ENCODE measurements at places on chromosomes 1 and 21. TPM values are rescaled to one million over a fixed set of nuclear protein-coding genes. Genes with fewer than 3 reads are reported as not detected.

The MXRA8 gene
- 0.09 TPM for total RNA-seq

The IARS2 gene
- total RNA-seq, result 110 TPM

The RFX5 gene
- 46.7 TPM for total RNA-seq

The TCHHL1 gene
- total RNA-seq, result not detected

The GPA33 gene
- total RNA-seq, result not detected

The NCAM2 gene
- total RNA-seq, result under 0.01 TPM

The SPRR2A gene
- not detected for total RNA-seq

The FAM110D gene
- total RNA-seq, result 5.5 TPM

The PLEKHA6 gene
- total RNA-seq, result 0.43 TPM

The PRAMEF8 gene
- not detected for total RNA-seq

The ABCB10 gene
- total RNA-seq, result 24.3 TPM

The CADM3 gene
- not detected for total RNA-seq

The RNU1-2 gene
- total RNA-seq, result 8,230 TPM

The FCER1G gene
- 0.17 TPM for total RNA-seq

The GPR3 gene
- total RNA-seq, result 0.22 TPM

The MIB2 gene
- 35.0 TPM for total RNA-seq

The OPRD1 gene
- total RNA-seq, result under 0.01 TPM

The PCAT6 gene
- total RNA-seq, result not detected

The TNFRSF1B gene
- 23.7 TPM for total RNA-seq

The KRTAP19-3 gene
- total RNA-seq, result not detected

The ITGB2 gene
- 0.11 TPM for total RNA-seq

The HSD3B2 gene
- total RNA-seq, result not detected

The IFNLR1 gene
- not detected for total RNA-seq

The CCDC185 gene
- not detected for total RNA-seq

The LCE1C gene
- not detected for total RNA-seq

The DNASE2B gene
- total RNA-seq, result not detected

The C1orf226 gene
- under 0.01 TPM for total RNA-seq

The NBPF4 gene
- not detected for total RNA-seq

The TMPRSS3 gene
- total RNA-seq, result not detected

The INAVA gene
- total RNA-seq, result not detected

The LPAR3 gene
- total RNA-seq, result 0.11 TPM

The UBL4B gene
- total RNA-seq, result not detected

The TESK2 gene
- 5.3 TPM for total RNA-seq

The PTPRU gene
- total RNA-seq, result 2.5 TPM

The S100A2 gene
- 0.98 TPM for total RNA-seq

The GBP5 gene
- total RNA-seq, result under 0.01 TPM

The RAB7B gene
- total RNA-seq, result under 0.01 TPM

The LENEP gene
- not detected for total RNA-seq

The DNMT3L gene
- not detected for total RNA-seq

The TRNP1 gene
- total RNA-seq, result 1.7 TPM

All from dermis lymphatic vessel endothelial cell (primary cell).